Activated T-helper 2 cell treated with anti-CD3 and anti-CD28 coated beads, Interferon-gamma antibody, Interleukin-2, Interleukin-4, amounts not matched to agents 10 μg/mL and 5 μg/mL and 100 μg/mL, durations not matched to agents 14 hours and 24 hours and 36 hours (primary cell): ENCODE measurements at places on chromosomes 3 and 15. TPM values are rescaled to one million over a fixed set of nuclear protein-coding genes. Genes with fewer than 3 reads are reported as not detected.

CCR3 gene
- not detected in 2 replicates for total RNA-seq

GOLGA6A gene
- total RNA-seq: not detected in 2 replicates

VGLL3 gene
- total RNA-seq: not detected in 2 replicates

DAZL gene
- not detected in 2 replicates for total RNA-seq

CCR8 gene
- 11.3 and 12.2 TPM in 2 replicates for total RNA-seq

ANKRD34C gene
- not detected in 2 replicates for total RNA-seq

PRR20G gene
- total RNA-seq: not detected in 2 replicates

- DNase-seq: no peak
Observed at GRCh38 chr15:56943403-56943802, 25.0 kb downstream of the TCF12 start.

DNA sequence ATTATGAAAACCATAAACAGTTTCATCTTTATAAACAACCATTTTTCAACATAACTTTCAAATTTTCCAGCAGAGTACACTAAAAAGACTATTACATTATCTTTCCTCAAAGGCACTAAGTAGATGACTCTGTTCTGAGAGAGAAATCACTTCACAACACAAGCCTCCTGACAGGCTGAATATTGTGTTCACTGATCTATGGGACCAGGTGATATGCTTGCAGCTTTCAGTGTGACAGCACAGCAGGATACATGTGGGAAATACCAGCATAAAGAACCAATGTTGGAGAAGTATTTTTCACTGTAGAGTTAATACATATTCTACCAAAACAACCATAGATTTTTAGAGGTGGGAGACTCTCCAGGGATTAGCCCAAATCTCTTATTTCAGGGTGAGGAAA lies 350.6 kb downstream of the PLCL2 start:
- DNase-seq: no peak

- no peak for DNase-seq
Observed at GRCh38 chr3:134409041-134409440, 34.8 kb upstream of the AMOTL2 start.

- DNase-seq: no peak
Observed at GRCh38 chr15:40739047-40739446, 16.0 kb downstream of the RMDN3 start.

GRCh38 chr3:185330644-185331043 lies 32.3 kb upstream of the MAP3K13 start:
- DNase-seq: no peak

DNA sequence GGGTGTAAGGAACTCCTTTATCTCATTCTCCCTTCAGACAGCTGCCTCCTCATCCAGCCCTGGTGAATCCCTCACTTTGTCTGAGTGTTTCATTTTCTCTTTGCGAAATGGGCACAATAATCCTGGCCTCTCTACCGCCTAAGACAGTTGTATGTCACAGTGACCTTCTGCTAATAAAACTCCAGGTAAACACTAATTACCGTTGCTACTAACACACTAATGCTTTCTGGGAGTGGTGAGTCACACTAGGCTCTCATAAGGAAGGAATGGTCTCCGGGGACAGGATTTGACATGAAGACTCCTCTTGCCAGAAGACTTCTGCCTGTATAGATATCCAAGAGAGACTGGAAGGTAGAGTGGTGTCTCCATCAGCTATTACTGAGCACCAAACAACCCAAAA lies 71.7 kb upstream of the SNRK start:
- DNase-seq: no peak

- DNase-seq: no peak
Observed at GRCh38 chr3:177050501-177051237, 146.6 kb downstream of the TBL1XR1 start.

DNA sequence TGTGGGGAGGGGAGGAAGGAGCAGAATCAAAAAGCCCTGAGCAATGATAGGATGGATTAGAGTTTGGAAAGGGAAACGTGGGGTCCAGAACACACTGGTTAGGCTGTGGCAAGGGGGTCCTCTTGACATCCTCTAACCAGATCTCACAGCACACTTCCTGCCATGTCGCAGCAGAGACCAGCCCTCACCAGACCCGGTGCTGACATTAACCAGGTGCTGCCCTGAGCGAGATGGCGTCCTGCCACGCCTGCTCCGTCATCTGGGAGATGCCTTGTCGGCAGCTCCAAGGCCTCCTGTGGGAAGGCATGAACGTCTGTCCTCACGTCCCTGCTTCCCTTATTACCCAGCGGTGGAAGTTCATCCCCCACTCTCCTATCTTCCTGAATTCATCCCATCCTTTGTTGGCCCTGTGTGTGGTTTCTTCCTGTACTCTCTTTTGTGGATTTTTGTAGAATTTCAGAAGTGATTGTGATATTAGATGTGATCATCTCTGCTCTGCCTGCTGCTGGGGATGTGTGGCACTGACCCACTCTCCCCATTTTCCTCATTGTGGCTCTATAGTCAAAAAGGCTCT lies 29.4 kb upstream of the MYZAP start:
- no peak for DNase-seq

GRCh38 chr3:69360690-69361089 lies 25.2 kb downstream of the FRMD4B start:
- no peak for DNase-seq

- DNase-seq: no peak
Observed at GRCh38 chr3:147049821-147050220, 356.5 kb downstream of the ZIC4 start.
